Pons (tissue), 1 donor: ENCODE measurements at places on chromosomes 7 and 10.

DNA sequence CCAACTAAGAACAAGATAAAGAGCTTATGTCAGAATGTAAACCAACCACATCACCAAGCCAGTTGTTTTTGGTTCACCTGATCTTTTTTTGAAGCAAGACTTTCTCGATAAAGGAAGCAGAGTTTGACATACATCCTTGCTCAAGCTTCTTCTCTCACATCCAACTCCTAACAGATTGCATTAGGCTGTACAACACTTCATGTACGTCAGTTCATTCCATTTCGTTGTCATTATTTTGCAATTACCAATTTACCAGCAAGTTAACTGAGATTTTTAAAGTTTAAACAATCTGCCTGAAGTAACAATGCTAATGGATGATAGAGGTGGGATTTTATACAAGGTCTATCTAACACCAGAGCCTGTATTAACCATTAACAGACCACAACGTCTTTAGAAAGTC lies 41.0 kb downstream of the NRAP start:
- DNase-seq, result no peak

DNA sequence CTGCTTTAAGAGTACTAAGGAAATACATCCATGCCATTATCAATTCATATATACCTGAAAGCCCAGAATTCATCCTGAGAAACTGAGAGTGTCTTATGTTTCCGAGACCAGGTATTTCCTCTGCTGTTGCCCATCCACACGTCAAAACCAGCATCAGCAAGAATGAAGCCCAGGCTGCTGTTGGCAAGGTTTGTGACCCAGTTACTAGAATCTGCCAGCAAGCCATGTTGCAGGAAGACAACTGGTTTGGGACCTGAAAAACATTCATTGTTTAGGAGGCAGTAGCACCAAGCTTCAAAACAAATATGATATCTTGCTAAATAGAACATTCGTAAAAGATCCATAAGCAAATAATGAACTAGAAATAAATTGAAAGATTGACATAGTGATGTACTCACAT lies 21.0 kb upstream of the CH25H start:
- no peak for DNase-seq

DNA sequence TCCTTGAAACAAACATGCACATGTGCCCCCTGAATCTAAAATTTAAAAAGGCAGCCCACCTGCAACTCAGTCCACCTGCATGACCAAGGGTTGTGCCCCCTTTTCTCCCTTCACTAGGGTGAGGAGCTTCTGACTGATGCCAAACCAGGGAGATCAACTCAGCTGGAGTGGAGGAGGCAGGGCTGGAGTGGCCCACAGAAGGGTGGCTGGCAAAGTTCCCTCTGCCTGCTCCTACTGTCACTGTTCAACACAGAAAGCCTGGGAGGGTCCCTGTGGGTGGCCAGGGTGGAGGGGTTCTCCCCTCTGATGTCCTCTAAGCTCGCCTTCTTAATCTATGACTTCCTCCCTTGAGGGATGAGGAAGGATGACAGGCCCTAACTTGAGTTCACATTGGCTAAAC lies 55.7 kb upstream of the ANTXRL start:
- DNase-seq, result no peak

GRCh38 chr10:119658274-119658673 lies 7.1 kb downstream of the BAG3 start:
- DNase-seq, result peak; percentile 51

DNA sequence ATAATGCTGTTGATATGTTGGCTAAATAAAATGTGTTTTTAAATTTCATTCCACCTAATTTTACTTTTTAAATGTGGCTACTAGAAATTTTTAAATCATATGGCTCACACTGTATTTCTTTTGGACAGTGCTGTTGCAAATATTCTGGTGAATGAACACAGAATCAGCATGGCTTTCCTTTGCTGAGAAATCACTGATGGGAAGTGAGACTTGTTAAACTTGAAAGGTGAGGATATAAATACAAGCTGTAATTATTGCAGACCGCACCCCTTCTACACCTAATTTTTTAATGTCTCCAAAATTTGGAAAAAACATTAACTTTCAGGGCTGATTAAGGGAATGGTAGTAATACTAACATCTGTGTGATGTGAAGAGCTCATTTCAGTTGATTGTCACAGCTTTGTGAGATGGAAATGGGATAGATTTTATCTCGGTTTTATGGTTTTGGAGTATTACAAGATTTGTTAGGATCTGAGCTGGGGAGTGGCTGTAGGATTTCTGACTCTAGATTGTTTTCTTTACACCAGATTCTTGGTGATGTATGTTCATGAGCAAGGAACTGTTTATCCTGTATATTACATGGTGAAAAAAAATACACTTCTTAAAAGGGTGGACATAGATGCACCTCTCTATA lies 1.3 kb downstream of the MIOS start:
- DNase-seq, result no peak

DNA sequence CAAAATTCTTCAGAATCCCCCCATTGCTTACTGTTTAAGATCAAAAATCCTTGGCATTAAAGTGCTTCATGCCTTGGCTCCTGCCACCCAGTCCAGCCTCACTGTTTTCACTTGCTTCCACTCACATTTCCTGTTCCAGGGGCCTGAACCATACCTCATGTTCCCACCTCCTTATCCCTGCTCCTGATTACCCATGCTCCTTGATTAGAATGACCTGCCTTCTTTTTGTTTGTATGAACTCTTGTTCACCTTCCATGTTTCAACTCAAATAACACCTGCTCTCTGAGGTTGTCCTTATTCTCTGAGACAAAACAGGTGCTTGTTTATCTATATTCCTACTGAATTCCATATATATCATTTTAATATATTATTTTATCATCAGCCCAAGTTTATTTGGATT lies 77.1 kb upstream of the VSTM2A start:
- no peak for DNase-seq

DNA sequence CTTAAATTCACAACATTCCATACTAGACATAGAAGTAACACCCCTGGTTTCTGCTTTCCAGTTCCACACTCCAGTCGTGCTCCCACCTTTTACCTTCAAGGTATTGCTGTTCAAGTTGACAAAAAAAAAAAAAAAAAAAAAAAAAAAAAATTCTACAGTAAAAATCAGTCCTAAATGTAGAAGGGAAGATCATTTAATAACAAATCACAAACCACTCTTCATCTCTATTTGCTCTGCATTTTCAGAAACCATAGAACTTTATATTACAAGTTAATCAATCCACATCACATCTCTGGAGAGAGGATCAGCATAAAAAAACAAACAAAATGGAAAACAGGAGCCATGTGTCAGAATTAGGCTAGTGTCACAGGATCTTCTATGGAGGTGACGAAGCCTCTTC lies 206.3 kb upstream of the KLF14 start:
- DNase-seq, result no peak

DNA sequence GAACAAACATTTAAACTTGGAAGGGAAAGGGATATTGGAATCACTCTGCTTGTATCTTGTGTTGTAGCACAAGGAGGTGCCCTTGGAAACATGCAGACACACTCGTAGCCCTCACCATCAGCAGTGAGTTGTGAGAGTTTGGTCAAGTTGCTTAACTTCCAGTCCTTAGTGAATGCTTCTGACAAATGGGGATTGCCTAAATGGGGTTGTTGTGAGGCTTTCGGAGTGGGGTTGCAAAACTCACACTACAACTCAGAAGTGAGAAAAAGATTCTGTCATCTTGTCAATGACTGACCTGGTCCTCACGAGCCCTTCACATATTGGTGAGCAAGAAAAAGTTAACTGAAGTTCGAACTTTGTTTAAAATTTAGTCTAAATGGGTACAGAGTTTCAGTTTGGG lies 29.0 kb upstream of the GSDME start:
- DNase-seq, result no peak

DNA sequence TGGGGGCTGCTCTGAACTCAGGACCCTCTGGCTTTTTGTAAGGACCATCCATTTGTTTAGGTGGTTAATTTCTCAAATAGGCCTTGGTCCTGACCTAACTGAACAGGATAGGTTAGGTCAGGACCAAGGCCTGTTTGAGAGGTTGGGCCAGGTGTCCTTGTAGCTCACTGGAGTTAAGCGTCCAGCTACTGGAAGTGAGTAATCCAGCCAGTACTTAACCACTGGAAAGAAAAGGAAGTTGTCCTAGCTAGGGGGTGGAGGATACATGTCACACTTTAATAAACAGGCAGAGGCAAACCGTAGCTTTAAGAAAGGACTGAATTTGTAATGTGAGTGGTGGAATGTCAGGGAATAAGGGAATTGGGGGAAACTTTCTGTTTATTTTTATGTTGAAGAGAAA lies 96.0 kb downstream of the GPR85 start:
- no peak for DNase-seq

GRCh38 chr10:118672766-118673715 lies 77.6 kb upstream of the PRLHR start:
- peak; percentile 96 for DNase-seq

- no peak for DNase-seq
Observed at GRCh38 chr10:122323941-122324675, 50.4 kb upstream of the PLEKHA1 start.

- no peak for DNase-seq
Observed at GRCh38 chr10:128306966-128307365, 180.7 kb upstream of the MKI67 start.

DNA sequence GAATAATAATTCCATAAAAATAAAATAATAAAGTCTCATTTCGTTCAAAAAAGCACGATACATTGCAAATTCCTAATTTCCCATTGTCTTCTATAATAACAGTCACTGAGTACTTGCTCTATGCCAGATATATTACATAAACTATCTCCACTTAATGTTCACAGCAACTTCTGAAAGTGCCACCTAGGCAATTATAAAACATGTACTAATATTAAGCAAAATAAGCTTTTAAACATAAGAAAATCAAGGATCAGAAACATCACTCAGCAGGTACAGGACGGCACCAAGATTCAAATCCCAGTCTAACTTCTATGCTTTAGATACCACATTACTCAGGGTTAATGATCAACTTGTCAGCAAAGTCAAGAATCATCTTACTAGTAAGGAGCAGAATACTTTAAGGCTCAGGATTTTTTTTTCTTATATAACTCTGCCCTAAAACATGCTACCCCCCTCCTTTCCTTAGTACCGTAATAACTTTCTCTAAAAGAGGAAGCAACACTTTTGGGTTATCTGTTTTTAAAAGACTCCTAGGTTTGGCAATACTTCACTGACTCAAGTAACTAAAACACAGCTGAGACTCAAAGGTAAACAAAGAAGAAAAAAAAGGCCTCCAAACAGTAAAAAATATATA lies 51.3 kb downstream of the USP6NL start:
- no peak for DNase-seq

GRCh38 chr7:71896535-71896934 lies 515.6 kb downstream of the CALN1 start:
- peak; percentile 44 for DNase-seq

DNA sequence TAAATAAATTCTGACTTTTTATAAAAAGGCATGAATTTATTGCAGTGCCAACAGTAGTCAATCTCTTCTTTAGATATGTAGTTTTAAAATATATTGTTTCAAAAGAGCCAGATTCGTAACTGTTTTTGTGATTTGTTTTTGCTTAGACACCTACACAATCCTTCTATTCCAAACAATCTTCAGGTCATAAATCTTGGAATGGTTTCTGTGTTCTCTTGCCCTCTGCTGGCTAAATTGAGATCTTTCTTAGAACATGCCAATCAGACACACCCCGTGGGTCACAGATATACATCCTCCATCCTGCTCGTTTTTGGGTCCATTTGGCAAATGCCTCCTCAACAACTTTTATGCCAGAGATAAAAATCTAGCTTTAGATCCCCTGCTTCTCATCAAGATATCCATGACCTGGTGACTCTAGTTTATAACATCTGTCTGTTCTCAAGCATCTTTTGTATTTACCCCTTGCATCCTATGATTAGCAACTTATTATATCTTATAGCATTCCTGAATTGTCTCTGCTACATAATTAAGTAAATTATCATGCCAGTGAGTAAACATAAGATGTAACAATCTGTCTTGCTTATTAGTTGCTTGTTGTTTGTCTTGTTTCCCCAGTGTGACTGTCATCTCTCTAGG lies 35.3 kb upstream of the IFRD1 start:
- DNase-seq, result peak; percentile 73

DNA sequence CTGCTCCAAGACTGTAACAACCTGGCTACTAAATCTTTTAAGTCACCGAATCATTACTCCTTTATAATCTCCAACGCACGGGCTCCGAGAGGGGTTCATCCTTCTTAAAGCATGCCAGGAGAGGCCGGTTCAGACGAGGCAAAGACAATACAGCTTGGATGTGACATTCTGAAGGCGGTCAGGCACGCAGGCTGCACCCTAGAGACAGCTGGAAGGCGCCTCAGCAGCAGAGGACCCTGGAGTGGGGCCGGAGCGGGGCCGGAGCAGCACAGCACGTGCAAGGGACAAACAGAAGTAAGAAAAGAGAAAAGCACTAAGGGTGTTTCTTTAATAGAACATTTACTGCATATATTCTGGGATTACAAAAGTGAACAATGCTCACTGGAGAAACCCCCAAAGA lies 97.8 kb upstream of the PPP2R2D start:
- DNase-seq, result no peak

GRCh38 chr7:8430643-8431042 lies 2.8 kb upstream of the NXPH1 start:
- DNase-seq, result no peak

- peak; percentile 11 for DNase-seq
Observed at GRCh38 chr7:153389261-153389660, 629.7 kb downstream of the ACTR3B start.

GRCh38 chr10:87961314-87961713 lies 97.9 kb downstream of the PTEN start:
- DNase-seq, result no peak

- DNase-seq, result peak; percentile 25
Observed at GRCh38 chr7:32500922-32501341, 5.6 kb downstream of the AVL9 start.

DNA sequence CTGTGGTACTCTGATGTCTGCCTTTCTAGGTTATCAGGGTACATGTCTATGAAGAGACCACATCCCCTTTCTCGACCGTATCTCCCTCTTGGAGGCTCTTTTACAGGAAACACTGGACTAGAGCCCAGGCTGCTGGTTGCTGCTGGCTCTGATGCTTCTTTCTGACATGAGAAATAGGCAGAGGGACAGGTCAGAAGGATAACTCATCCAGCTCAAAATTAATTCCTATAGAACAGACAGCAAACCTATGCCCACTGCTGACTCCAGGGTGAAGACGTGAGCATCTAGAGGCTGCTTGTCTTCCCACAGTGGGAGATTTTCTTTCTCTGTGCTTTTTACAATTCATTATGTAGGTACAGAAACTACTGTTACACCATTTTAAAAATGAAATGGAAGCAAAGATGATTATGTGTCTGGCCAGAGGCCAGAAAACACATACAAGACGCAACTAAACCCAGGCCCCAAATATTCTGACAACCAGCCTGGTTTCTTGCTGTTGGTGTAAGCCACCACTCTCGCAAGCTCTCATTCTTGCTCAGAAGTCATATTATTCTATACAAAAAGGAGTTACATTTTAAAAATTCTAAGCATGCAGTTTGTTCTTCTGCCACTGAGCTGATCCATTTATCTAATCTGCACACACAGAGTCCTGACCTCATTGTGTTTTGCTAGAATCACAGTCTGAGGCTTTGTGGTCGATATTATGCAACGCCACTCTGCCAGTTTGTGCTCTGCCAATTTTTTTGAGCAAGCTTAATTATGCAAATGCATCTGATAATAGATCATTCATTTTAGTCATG lies 424.3 kb downstream of the KIF20B start:
- DNase-seq, result peak; percentile 26
